ENCODE measurements at places on chromosomes 6 and 20.

DNA sequence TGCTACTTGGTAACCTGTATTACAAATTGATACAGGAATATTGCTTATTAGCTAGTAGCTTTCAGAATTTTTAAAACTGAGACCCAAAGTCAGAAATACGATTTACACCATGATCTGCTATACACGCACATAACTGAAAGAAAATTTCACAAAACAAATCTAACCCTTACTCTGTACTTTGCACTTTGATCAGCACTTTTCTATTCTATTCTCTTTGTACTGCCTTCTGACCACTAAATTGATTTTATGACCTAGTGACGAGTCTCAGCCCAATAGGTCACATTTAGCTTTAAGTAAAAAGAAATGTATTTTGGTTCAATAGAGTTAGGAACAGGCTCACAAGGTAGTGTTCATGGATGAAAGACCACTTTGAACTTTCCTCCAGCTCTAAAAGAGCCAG lies 252.5 kb downstream of the TBX18 start:
- DNase-seq, result no peak

GRCh38 chr6:137084865-137085617 lies 40.3 kb upstream of the IL20RA start:
- DNase-seq, result no peak

DNA sequence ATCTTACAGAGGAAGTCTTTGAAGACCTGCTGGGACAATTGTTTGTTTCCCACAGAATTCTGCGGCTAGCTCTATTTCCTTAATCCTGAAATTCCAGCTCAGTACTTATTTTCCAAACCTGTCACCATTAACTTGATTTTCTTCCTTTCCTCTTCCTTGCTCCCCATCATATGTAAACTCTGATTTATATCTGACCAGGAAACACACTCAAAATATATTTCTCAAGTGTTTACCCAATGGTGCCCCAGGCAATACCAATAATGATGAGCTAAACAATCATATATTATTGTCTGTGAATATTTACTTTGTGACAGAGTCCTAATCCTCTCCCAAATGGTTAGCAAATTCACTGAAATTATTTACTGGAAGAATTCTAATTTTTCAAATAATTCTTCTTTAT lies 597.3 kb downstream of the PKHD1 start:
- no peak for DNase-seq

DNA sequence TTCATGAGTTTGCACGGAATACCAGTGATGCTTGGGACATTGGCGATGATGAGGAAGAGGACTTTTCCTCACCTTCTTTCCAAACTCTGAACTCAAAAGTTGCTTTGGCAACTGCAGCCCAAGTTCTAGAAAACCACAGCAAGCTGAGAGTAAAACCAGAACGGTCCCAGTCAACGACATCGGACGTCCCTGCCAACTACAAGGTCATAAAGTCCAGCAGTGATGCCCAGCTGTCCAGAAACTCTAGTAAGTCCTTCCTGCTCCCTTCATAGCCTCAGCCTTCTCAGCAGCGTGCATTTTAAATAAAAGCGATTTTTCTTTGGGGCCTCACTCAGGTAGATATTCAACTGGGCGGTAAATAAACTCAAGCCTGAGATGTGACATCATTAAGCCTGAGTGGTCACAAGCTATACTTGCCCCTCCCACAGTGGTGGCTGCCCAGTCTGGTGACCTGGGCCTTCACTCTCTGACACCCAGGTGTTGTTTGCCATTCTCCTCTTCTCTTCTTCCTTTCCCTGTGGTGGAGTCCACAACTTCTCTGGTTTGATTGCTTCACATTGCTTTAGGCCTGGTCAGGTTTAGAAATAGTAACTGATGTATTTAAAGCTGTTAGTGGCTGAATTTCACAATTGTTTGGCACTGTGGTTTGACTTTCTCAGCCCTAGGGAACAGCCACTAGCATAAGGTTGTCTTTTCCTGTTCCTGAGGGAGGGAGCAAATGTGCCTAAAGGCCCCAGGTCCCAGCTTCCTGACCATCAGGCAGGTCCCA lies 21.6 kb upstream of the TMEM217 start:
- no peak for DNase-seq

DNA sequence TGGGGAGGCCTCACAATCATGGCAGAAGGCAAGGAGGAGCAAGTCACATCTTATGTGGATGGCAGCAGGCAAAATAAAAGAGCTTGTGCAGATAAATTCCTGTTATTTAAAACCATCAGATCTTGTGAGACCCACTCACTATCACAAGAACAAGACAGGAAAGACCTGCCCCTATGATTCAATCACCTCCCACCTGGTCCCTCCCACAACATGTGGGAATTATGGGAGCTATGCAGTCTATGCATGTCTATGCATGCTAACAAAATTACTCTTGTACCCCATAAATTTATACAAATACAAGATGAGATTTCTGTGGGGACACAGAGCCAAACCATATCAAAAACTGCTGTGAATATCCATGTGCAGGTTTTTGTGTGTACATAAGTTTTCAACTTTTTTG lies 25.6 kb upstream of the SCP2D1 start:
- DNase-seq, result no peak

DNA sequence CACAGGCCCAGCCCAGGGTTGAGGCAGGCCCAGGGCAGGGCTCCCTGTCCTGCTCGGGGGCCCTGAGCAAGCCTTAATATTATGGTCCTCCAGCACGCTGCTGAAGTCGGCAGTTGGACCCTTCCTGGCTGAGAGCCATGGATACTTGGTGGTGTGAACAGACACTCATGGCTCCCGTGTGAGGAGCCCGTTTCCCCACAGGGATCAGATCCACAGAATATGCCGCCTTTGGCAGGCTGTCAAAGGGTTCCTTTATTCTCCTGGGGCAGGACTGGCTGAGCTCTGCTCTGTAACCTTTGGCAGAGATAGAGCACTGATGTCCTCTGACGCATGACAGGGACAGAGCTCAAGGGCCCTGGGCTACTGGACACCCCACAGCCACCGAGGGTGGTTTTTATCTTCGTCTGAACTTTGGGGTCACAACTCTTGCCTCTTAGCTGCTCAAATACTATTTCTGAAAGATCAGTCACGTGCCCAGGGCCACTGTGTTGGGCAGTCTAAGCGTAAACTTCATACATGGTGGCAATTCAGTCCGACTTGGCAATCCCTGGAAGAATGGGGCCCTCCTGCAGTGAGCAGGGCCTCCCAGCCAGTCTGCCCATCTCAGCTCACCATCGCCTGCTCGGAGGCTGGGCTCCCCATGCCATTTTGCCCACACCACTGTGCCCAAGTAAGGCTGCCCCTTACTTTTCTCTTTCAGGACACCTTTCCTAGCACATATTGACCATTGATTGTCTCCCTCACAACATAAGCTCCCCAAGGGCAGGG lies 49.1 kb downstream of the TTI1 start:
- DNase-seq, result peak; percentile 36

DNA sequence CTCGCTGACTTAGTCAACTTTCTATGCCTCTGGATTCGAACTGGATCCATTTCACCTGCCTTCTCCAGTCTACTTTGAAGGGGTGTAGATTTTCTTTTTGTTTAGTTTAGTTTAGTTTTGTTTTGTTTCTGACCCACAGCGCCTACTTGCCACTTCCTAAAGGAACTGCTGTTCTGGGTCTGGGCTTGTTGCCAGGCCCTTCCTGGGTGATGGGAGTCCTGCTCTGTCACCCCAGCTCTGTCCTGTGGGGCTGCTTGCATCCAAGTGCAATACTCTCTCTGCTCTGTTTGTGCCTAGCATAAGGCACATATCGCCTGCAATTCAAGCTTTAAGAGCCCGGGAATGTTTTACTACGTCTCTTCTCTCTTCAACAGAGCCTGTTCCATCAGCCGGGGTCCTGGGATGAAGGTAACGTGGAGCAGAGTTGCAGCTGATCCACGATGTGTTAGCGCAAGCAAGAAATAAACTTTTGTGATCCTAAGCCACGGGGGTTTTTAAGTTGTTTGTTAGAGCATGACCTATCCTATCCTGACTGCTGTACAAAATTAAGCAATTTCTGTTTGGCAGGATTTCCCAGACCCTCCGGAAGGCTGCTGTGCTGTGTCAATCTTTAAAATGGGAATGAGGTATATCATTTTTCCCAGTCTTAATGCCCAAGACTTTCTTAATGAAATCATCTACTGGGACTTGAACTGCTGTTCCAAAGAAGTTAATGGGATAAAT lies 30.9 kb upstream of the TAGAP start:
- DNase-seq, result no peak

DNA sequence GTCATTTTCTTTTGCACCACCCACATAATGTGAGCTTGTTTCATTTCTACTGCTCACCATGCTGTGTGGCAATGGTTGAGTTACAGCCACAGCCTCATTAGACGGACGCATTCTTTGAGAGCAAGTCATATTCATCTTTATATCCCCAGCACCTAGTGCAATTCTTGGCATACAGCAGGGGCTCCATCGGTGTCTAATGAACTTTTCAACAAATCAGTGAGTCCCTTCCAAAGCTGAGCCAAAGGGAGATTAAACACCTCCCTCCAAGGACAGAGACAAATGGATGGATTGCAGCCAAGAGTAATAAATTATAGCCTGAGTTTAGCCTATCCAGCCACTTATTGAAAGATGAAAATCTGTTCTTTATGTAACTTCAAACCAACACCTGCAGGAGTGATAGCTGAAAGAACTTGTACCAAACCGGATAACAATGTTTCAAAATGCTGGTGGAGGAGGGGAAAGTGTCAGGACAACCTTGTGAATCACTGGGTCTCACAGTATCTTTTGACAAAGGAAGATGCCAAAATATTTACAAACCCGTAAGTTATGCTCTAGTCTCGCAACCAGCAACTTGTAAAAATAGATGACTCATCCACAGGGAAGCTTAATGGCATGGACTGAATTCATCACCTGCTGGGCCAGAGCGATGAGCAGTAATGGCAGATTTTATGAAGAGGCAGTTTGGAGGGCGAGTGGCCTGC lies 139.0 kb downstream of the PXDC1 start:
- no peak for DNase-seq

- no peak for DNase-seq
Observed at GRCh38 chr20:10094566-10095173, 59.9 kb downstream of the ANKEF1 start.

DNA sequence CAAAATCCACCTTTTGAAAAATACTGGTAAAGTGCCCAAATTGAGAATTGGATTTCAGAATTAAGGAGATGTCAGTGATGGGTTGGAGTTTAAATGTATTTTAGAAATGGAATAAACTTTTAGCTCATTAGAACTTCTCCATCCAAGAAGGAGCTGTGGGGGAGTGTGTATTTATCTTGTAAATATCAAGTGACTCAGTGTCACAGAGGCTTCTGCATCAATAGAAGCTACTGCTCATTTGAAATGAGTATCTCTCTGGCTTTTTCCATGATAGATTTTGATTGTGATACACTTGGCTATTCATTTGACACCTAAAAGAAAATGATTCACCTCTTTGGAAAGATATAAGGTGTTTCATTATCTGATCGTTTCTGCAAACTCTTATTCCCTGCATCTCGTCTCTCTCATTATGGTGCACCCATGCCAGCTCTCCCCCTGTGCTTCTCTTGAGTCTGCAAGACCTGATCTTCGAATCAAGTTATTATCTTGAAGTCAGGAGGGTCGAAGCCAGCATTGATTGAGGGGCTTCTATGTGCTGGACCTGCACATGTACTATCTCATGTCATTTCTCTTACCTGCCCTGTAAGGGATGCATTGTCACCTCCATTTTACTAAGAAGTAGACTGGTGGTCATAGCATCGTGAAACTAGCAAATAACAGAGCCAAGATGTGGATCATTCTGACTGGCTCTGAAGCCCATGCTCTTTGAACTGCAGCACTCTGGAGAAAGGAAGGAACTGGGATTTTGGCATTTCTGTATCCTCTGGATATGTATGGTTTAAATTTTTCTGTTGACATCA lies 30.1 kb downstream of the VAPB start:
- no peak for DNase-seq

GRCh38 chr20:33659341-33660034 lies 2.6 kb upstream of the C20orf144 start:
- no peak for DNase-seq

DNA sequence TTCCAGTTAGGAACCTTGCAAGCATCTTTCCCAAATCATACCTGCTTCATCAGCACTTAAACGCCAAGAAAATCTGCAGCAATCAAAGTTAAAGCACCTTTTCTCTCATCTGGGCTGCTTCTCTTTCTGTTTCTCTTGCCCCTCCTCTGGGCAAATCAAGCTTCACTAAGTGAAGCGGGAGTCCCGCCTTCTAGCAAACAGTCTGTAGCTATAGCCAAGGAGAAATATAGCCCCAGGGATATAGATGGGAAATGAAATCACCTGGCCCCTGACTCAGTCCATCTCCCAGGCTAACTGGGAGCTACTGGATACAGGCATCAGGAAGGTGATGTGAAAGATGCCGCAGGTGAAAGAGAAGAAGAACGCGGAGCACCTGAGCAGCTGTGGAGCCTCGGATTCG lies 481.9 kb downstream of the C6orf118 start:
- peak; percentile 39 for DNase-seq

GRCh38 chr20:9503526-9504245 lies 10.7 kb upstream of the LAMP5 start:
- peak; percentile 36 for DNase-seq

DNA sequence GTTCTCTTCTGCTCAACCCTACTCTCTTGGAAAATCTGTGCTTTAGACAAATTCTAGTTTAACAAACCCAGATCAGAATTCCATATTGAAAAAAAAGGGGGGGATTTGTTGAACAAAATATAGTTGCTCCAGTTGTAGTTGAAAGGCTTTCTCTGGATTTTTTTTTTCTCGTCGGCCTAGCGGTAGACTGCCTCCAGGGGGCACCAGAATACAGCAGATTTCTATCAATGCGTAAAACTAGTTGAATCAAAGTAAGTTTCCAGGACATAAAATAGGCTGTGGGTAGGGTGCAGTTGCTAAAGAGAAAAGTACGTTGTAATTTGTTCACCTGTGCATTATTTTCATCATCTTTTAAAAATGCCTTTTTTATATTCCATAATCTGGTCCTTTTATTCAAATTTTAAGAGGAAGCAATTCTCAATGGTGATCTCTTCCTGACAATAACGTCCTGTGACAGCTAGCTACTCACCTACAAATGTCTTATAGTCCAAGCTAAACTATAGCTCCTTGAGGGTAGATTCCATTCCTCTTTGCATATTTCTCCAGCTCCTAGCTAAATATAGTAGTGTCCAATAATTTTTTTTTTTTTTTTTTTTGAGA lies 105.4 kb downstream of the PERP start:
- peak; percentile 55 for DNase-seq

DNA sequence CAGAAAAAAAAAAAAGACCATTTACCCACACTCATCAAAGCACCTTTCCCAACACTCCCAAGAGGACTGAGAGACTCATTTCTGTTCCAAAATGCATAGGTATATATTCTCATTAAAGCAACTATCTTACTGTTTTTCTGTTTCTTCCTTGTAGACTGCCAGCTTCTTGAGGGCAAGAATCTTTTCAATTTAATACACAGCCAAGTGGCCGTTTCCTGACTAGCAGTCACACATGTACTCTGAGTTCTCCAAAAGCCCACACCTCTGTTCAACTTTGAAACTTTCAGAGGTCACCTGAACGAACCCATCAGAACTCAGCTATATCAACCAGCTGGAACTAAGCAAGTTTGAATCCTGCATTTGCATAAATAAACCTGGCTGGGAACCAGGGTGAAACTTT lies 92.7 kb downstream of the DTNBP1 start:
- no peak for DNase-seq

GRCh38 chr6:124613031-124613430 lies 349.2 kb upstream of the RNF217 start:
- DNase-seq, result no peak
